ENCODE measurements at places on chromosomes 3 and 15. TPM values are rescaled to one million over a fixed set of nuclear protein-coding genes. Genes with fewer than 3 reads are reported as not detected.

The GPR156 gene
- 0.20 TPM for total RNA-seq

The HRH1 gene
- 6.4 TPM for total RNA-seq

The SLCO2A1 gene
- 12.3 TPM for total RNA-seq

The TMEM115 gene
- 90.5 TPM for total RNA-seq

DNA sequence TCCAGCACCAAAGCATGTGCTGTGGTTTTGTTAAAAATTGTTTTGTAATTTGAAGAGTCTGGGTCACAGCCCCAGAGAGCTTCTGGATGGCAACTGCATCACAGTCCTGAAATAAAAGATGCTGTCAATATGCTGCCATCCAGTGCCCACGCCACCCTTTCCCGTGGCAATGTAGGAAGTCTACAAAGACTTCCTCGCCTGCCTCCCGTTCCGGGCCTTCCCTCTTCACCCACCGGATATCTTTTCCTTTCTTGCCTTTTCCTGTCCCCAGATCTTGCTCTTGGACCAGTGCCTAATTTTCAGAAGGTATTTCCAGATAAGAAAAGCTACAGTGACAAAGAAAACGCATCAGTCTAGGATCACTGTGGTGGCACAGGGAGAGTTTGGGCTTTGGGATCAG is 85.3 kb upstream of the RNU6-1 start:
- DNase-seq = no peak

GRCh38 chr3:33006571-33007286 is 55.3 kb downstream of the CCR4 start:
- DNase-seq = no peak

- DNase-seq = no peak
These were observed 28.6 kb downstream of the GALNT15 start for GRCh38 chr3:16203031-16203430.

- peak; percentile 79 for DNase-seq
These were observed at the start of gene KLHDC8B for GRCh38 chr3:49171119-49171774. Gene KLHDC8B (plus strand): TSS chr3:49171598. CDS start chr3:49172770, 1,172 bp downstream.

GRCh38 chr3:131591394-131592014 is 88.7 kb upstream of the MRPL3 start:
- no peak for DNase-seq

GRCh38 chr3:108328821-108329486 is 32.6 kb downstream of the HHLA2 start:
- no peak for DNase-seq

- no peak for DNase-seq
These were observed 337.5 kb downstream of the MFSD1 start for GRCh38 chr3:159139326-159139725.

DNA sequence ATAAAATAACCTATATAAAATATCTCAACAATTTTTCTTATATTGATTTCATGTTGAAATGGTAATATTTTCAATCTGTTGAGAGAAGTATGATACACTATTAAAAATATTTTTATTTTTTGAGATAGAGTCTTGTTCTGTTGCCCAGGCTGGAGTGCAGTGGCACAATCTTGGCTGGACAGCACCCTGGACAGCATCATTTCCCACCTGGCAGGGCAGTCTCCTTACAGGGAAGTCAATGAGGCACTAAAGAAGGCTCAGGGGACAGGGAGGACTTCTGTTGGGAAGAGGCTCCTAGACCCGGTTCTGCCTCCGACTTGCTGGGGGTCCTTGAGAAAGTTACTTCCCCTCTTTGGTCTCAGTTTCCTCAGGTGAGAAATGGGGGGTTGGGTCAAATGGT is 9.4 kb downstream of the GOLGA6L2 start:
- DNase-seq = no peak
